Stimulated activated naive CD8-positive, alpha-beta T cell treated with anti-CD3 and anti-CD28 coated beads, Interleukin-15, Interleukin-2, amounts not matched to agents 100 U/mL and 50 U/mL, for 24 hours (primary cell): ENCODE measurements at places on chromosomes 2 and 18.
A peak's percentile ranks its signal among the peaks of the same experiment; 100 is the strongest.

GRCh38 chr2:194320520-194320919 lies 1336.5 kb upstream of the SLC39A10 start:
- no peak for DNase-seq

DNA sequence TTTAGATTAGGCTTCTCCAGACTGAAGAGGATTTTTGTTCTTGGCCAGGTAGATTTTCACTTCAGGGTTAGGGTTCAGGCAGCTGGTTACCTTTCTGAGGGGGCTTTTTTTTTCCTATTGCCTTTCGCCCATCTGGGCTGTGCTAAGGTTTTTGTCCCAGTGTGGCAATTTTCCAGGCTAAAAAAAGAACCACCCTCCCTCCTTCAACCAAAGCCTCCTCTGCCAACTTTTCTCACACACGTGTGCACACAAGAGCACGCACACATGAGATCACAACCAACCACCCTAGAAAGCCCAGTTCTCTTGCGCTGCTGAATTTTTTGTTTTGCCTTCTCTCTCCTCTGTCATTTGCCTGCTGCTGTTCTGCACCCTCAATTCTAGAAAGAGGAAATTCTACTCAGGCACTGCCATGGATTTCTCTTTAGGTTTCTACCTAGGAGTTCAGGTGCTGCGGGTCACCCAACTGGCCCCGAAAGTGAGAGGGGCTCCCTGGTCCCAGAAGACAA lies 8.5 kb upstream of the CXCR4 start:
- no peak for DNase-seq

GRCh38 chr2:20573620-20574422 lies 77.1 kb downstream of the HS1BP3 start:
- DNase-seq: no peak

- DNase-seq: no peak
Measured at GRCh38 chr2:74764429-74765272, 69.3 kb upstream of the HK2 start.

- DNase-seq: no peak
Measured at GRCh38 chr2:193690572-193690971, 1495.8 kb upstream of the TMEFF2 start.

DNA sequence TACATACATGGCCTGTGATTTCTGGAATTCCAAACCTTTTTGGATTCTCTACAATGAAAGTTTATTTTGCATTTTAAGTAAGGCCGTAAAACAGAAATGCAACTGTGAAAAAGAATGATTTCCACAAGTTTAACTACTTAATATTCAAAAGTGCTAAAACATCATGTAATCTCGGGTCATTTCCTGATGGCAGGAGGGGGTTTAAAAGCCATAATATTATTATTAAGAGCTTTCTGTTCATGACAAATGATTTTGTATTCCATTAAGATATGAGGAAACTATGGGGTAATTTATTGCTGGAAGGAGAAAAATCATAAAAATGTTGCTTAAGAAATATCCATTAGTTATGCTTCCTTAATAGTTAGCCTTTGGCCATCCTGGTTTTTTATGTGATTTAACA lies 65.7 kb downstream of the COL4A3 start:
- DNase-seq: no peak

DNA sequence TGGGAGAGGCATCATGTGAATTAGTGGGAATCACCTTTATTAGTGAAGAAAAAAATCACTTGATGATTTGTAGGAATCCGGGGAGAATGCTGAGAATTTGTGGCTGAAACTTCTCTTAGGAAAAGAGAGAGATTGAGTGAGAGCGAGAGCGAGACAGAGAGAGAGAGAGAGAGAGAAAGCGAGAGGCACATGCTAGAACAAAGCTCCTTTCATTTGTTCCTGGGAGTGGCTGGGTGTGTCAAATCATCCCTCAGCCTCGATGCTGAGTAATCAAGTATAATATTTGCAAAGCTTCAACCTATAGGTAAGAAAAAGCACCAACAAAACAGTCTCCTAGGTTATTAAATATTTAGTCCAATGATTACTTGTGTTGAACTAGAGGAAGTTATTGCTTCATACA lies 4.4 kb upstream of the SERPINB5 start:
- no peak for DNase-seq

DNA sequence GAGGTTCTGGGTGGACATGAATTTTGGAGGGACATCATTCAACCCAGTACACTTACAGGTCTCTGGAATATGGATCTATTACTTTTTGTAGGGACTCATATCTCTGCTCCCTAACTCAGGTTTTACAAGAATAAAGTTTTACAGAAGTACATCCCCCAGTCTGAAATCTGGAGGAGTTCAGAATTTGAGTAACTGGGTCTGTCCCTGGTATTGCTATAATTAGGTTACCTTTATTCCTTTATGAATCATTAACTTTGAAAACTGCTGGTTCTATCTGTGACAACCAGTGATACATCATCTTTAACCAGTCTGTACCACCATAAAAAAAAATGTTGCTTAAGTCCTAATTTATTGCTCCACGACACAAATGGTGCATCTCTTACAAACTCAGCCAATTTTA lies 59.9 kb downstream of the INSIG2 start:
- no peak for DNase-seq

DNA sequence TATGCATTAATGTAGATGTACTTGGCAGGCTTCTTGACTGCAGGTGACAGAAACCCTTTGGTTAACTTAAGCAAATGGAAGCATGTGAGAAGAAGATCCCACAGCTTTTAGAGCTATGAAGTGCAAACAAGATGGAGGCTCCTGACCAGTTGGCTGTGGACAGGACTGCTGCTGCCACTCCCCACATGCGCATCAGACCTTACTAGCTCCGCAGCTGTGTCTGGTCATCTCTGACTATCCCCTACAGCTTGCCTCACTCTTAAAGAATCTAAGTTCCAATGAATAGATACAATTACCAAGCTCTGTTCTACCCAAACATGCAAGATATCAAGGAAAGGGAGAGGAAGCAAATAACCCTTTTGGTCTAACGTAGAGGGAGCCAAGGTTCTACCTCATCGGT lies 587.6 kb downstream of the DSC3 start:
- DNase-seq: no peak

GRCh38 chr2:200665626-200666453 lies 80.0 kb downstream of the AOX1 start:
- DNase-seq: no peak

GRCh38 chr18:77063260-77063659 lies 69.3 kb downstream of the MBP start:
- peak; percentile 83 for DNase-seq

GRCh38 chr2:134718023-134718816 lies 580 bp downstream of the TMEM163 start:
- DNase-seq: peak; percentile 14

- no peak for DNase-seq
Measured at GRCh38 chr2:28580078-28580477, 84.2 kb downstream of the PLB1 start.

GRCh38 chr18:3578621-3579020 lies 128.6 kb downstream of the TGIF1 start:
- DNase-seq: no peak

GRCh38 chr2:224433442-224433841 lies 31.5 kb upstream of the FAM124B start:
- DNase-seq: no peak

GRCh38 chr2:150812664-150813367 lies 325.3 kb upstream of the RND3 start:
- DNase-seq: no peak

DNA sequence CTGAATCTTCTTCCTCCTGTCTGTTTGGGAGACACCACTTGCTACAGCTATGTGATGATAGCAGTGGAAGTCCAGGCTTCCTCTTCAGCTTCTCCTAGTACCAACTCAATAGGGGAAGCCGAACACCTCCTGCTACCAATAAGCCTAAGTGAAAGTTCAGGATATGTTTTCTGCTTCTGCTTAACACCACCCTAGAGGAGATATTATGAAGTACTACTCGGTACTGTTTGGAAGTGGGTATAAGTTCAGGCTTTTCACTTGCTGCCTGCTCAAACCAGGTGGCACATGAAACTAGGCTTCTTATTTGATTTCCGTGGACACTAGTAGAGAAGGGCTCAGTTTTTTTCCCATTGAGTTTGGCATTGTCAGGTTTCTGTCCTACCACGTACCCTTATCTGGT lies 99.8 kb downstream of the PTPN4 start:
- DNase-seq: no peak

DNA sequence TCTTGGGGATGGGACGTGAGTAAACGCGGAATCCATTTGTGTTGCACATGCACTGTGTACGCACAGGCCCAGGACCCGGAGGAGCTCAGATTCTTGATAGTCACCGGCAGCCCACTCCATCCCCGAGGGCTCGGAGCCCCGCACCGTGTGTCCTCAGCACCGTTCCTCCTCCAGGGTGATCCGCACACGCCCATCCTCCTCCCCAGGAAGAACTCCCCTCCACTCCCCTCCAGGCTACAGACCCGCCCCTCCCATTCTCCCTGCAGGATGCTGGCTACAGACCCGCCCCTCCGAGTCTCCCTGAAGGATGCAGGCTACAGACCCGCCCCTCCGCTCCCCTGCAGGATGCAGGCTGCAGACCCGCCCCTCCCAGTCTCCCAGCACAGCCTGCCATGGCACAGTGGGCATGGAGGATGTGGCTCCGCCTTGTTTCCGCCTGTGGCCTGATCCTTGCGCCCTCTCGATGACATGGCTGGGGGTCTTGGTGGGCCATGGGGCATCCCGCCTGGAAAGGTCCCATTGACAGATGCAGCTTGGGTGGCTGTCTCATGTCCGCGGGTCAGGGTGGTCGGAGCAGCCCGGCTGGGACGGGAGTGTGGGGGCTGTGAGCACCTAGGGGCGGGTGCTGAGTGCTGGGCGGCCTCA lies 14.1 kb downstream of the CTDP1 start:
- DNase-seq: no peak

- DNase-seq: no peak
Measured at GRCh38 chr2:31365834-31366505, 48.6 kb downstream of the XDH start.

GRCh38 chr2:212892193-212892592 lies 259.2 kb downstream of the IKZF2 start:
- no peak for DNase-seq

- no peak for DNase-seq
Measured at GRCh38 chr2:167702227-167702626, 545.2 kb downstream of the STK39 start.

DNA sequence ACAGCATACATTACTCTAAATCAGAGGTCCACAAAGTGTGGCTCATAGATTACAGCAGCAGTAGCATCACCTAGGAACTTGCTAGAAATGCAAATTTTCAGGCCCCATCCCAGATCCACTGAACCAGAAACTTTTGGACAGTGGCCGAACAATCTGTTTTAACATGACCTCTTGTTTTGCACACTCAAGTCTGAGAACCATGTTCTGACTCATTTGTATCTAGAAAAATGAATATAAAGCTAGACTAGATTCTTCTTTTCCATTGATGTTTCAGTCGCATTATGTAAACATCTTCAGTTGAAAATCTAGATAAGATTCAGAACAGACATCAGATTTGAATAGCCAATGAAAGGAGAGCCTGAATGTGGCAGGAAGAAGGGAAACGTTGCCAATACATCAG lies 608.8 kb downstream of the LRP1B start:
- no peak for DNase-seq

DNA sequence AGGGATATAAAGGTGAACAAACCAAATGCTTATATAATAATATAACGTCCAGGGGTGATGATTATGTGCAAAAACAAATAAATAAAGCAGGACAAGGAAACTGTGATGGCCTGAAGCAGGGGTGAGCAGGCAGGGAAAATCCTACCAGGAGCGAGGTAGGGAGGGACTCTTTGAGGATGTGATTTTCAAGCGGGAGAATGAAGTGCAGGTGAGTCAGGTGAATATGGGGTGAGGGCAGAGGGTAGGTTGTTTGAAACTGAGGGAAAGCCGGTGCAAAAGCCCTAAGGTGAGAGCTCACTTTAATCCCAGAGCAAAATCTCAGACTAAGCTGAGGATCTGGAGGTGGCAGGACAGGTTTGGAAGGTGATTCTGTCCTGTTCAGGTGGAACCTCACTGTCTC lies 40.7 kb downstream of the CYP26B1 start:
- no peak for DNase-seq

GRCh38 chr18:74806073-74806472 lies 208.4 kb downstream of the ZNF407 start:
- no peak for DNase-seq

DNA sequence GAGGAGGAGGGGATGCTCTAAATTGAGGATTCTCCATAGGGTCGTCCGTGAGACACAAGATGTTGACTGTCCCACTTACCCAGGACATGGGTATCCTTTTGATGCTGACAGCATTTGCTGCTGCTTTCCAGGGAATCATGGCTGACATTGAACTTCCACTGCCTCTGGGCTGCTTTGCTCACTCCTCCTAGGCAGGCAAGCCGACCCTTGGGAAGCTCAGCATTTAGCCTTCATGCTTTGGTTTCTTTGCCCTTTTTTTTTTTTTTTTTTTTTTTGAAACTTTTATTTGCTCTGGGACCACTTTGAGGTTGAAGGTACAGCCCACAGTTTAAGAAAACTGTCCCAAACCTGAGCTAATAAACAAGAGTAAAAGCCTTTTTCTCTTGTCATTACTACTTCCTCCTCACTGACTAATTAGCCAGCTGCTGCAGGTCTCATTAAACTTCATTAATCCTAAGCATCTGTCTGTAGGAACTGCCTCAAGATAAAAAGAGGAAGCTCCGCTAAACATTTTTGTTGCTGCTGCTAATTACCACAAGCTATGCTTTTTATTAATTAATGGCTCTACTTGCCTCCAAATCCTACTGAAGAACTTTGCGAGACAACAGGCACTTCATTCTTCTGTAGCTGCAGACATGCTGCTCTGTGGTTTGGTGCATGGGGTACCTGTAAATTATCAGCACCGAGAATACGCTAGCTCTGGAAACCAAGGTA lies 125.4 kb downstream of the SPTBN1 start:
- no peak for DNase-seq

DNA sequence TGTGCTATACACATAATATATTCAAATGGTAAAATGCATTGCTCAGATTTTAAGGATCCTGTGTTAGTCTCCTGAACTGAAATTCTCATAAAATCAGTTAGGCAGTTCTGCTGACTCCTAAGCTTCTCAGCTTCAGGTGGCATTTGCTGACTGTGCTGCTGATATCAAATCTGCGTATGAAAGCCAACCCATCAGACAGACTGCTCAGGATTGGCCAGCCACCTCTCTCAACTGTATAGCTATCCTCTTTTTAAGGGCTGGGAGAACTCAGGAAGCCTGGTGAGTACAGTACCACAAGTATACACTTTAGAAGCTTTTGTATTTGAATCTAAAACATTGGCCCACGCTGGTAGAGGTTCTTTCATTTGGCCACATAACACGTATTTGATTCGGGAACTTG lies 28.7 kb downstream of the PTCD3 start:
- DNase-seq: no peak

DNA sequence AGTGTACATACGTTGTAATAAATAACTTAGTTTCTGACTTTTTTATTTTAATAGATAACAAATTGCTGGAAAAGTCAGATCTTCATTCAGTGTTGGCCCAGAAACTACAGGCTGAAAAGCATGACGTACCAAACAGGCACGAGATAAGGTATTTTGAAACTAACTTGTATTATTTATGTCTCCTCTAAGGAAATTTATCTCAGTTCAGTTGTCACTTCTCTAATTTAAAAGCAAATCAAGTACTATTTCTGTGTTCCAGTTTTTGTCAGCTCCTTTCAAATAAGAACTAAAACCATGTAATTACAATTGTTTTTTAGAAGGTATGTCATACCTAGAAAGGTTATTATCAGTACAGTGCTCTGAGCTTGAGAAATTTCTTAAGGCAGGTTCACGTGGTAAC lies 4.6 kb downstream of the ATG16L1 start:
- DNase-seq: no peak

- DNase-seq: no peak
Measured at GRCh38 chr18:46939337-46939963, 22.0 kb downstream of the KATNAL2 start.

GRCh38 chr2:197265924-197266323 lies 44.7 kb downstream of the ANKRD44 start:
- DNase-seq: no peak
